ENCODE measurements at places on chromosomes 16 and 17.
A peak's percentile ranks its signal among the peaks of the same experiment; 100 is the strongest.

- DNase-seq = peak; percentile 53
Measured at GRCh38 chr16:10976634-10977033, 32.3 kb downstream of the CLEC16A start.

DNA sequence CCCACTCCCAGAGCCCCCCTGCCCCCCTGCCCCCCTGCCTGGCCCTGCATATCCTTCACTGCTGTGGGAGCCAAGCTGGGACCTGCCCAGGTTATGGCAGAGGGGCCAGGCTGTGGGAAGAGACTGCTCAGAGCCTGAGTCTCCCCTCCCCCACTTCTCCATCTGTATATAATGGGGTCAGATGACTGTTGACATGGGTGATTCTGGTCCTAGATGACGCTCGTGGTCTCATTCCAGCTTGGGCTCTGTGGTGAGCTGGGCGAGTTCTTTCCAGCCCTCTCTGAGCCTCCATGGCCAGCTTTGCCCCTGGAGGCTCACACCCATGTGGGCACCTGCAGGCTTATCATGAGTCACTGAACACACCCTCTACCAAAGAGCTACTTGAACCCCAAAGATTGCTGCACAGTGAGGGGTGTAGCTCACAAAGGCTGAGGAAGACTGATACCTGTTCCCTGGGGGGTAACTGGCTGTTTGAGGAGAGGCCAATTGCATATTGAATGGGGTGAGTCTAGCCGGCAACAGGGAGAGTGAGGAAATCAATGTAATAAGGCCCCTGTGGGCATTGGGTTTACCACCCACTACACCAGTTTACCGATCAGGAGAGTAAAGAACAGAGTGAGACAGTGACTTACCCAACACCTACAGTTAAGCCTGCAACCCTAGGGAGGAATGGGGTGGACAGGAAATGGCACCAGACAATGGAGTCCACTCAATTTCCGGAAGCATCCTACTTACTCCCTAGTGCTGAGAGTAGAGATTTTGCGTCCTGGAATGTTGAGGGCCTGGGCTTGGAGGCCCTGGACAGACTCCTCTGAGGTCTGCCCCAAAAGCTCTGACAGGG lies 4.2 kb upstream of the SREBF1 start:
- no peak for DNase-seq

- no peak for DNase-seq
Measured at GRCh38 chr17:50256826-50257618, 17.2 kb upstream of the TMEM92 start.

DNA sequence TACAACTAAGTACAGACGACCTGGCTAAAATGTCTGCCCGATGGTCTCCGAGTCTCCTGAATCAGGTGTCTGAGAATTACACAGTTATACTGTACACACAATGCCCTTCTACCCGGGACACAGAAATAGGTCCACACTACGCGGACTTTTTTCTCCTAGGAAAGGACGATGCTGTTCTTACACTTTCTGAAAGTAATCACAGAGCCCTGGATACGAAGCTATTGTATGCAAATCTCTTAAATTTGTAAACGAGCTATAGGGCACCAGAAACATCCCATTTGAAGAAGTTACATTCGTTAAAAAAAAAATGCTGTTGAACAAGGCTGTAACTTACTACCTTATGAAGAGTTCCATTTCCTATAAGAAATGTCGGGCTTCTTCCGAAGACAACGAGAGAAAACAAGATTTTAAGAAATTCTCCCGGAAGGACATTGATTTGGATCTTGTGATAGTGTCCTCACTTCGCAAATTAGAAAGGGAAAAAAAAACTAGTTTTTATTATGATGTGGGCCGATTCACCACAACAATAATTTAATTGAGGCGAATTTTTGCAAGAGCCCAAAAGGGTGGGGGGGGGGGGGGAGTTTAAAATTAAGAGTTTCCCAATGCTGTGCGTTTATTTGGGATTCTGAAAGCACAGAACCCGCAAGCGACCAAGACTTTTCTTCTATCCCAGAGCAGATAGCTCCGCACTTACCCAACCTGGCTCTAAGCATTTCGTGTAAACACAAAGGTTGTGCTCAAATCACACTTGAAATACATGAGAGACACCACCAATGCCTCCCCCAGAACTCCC lies 1.5 kb upstream of the SOX9 start:
- DNase-seq = no peak

GRCh38 chr16:29107299-29107698 lies 122.4 kb downstream of the LAT start:
- DNase-seq = no peak

DNA sequence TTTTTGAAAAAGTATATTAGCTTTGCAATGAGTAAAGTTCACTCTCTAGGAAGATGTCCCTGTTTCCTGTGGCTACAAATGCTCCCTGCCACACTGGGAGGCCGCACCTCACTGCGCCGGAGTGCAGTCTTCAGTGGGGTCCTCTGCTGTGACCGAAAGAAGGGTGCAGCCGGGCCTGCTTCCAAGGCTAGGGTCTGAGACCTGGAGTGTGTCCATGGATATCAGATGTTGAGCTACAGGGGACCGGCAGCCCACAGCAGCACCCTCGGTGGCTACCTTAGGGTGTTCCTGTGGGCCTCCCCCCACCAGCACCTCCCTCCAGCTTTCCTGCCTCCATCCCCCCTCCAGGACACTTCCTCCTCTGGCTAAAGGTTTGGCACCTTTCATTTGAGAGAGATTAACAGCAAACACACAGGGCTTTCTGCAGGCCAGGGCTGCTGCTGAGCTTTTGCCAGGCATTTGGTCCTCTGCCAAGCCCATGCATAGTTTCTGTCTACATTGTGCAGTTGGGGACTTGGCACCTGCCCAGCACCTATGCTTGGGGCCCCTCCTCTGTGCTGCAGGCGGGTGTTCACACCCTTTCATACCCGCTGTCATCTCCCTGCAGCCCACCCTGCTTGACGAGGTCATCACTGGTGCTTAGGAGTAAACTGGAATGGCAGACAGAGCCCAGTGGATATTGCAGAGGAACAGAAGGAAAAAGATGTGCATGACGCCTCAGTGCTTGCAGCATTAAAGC lies 33.8 kb upstream of the CRISPLD2 start:
- DNase-seq = no peak

- no peak for DNase-seq
Measured at GRCh38 chr17:78995761-78996451, 13.7 kb downstream of the CANT1 start.

- no peak for DNase-seq
Measured at GRCh38 chr16:29708917-29709600, 30.1 kb downstream of the QPRT start.

GRCh38 chr17:12898110-12898509 lies 108.8 kb downstream of the ARHGAP44 start:
- DNase-seq = no peak

GRCh38 chr17:82202981-82203380 lies 9.7 kb downstream of the CCDC57 start:
- no peak for DNase-seq

- DNase-seq = no peak
Measured at GRCh38 chr17:74605361-74605760, 13.3 kb upstream of the CD300LD start.

GRCh38 chr16:85607321-85607765 lies 5.8 kb upstream of the GSE1 start:
- no peak for DNase-seq

DNA sequence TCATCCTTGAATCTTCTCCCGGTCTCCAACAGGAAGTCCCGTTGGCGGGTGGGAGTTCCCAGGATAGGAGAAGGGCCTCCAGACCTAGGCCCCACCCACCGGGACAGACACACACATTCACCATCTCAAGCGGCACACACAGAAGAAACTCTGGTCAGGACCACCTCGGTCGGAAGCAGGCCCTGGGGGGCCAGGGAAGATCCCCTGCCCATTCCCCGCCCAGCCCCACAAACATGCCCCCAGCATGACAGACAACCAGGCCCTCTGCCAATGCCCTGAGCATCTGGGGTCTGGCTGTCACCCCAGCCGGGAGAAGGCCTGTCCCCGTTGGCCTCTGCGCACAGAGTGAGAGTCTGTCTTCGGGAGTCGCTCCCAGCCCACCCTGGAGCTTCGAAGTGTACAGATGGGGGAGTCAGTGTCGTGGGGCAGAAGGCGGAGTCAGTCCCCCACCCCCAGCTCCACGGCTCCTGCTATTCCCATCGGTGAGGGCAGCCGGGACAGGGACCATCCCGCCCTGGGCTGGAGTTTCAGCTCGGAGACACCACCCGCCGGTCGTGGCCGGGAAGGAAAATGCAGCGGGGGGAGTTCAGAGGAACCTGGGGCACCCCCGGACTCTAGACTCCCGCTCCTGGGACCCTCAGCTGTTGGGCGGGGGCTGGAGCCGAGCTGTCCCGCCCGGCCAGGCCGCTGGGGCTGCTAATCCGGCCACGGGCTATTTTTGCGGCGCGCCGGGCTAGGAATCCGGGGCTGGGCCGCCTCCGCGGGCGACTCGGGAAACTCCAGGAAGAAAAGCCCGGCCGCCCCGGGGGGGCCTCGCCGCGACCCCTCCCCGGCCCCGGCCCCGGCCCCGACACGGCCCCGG lies 660 bp downstream of the RHBDF1 start:
- DNase-seq = no peak

DNA sequence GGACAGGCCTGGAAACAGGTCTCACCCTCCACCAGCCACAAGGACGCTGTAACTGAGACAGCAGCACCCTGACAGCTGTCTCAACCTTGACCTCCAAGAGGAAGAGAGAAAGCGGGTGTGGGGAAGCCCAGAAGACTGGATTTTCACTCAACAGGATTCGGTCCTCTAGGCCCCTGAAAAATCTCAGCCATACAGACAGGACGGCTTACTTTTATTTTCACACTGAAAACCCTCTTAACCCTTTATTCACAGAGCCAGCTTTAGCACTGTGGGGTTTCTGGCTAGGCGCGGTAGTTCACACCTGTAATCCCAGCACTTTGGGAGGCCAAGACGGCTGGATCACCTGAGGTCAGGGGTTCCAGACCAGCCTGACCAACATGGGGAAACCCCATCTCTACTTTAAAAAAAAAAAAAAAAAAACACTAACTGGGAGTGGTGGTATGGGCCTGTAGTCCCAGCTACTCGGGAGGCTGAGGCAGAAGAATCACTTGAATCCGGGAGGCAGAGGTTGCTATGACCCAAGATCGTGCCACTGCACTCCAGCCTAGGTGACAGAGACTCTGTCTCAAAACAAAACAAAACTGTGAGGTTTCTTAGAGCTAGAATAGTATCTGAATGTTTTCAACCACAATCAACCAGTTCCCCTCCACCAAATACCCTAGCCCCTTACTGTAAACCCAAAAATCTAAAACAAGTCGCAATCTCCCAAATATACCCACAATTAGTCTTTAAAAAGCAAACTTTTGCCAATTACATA lies 5.3 kb downstream of the ANKRD11 start:
- DNase-seq = no peak

DNA sequence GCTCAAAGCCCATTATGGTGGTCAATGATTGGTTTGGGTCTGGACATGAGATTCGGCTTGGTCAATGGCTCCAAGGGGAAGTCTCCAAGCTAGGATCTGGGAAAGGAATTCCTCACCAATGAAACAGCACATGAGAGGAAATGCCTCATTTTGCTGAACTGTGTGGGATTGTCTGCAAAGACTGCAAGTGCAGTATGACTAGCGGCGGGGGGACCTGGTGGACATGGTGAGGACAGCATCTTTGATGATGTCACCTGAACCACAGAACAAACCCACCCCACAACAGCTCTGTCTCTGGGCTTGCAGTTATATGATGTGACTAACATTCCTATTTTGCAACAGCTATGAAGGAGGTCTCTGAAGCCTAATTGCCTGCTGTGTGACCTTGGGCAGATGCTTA lies 50.6 kb upstream of the NKD1 start:
- no peak for DNase-seq

- DNase-seq = no peak
Measured at GRCh38 chr17:72122010-72122764, 1.4 kb downstream of the SOX9 start.

DNA sequence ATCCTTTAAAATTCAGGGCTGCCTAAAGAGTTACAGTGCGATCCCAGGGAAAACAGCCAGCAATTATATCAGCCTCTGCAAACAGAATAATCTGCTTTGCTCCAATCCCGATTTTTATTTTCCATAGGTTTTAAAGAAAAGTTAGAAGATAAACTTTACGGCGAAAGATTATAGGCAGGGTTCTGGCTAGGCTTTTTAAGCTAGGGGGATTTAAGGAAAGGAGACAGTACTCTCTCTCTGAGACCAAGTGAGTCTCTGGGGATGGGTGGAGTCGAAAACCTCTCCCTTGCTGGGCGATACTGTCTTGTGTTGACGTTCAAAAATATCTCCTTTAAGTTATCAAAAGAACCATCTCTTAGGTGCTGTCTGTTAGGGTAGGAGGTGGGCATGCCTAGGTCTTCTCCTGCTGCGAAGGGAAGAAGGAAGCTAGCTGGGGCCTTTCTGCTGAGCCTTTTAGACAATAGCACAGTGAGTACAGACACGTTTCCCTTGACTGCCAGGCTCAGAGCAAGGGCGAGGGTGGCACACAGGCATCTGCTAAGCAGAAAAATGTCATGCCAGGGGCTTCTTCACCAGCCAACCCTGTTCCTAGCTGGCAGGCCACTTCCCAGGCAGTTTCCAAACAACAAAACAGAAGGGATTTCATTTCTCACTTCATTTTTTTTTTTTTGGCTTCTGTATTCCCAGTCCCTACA lies 167.9 kb upstream of the MAF start:
- no peak for DNase-seq

GRCh38 chr16:29804020-29804419 lies 2.3 kb upstream of the MAZ start:
- DNase-seq = no peak

DNA sequence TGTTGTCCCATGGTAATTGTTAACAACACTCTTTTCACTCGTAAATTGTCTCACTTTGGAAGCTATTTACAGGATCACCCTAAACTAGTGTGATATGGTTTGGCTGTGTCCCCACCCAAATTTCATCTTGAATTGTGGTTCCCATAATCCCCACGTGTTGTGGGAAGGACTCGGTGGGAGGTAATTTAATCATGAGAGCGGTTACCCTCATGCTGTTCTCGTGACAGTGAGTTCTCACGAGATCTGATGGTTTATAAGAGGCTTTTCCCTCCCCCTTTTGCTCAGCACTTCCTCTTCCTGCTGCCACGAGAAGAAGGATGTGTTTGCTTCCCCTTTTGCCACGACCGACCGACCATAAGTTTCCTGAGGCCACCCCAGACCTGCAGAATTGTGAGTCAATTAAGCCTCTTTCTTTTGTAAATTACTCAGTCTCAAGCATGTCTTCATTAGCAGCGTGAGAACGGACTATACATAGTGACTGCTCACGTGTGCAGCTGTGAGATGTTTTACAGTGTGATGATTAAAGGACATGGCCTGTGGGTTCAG lies 34.4 kb downstream of the DNAH3 start:
- DNase-seq = no peak

GRCh38 chr17:76000016-76000754 lies 470 bp upstream of the CDK3 start:
- DNase-seq = no peak

GRCh38 chr16:55494994-55495421 lies 13.9 kb upstream of the LPCAT2 start:
- DNase-seq = peak; percentile 74

GRCh38 chr17:74703311-74703710 lies 9.4 kb downstream of the CD300LF start:
- no peak for DNase-seq

- DNase-seq = no peak
Measured at GRCh38 chr17:83187782-83188311, 108.4 kb downstream of the METRNL start.

- no peak for DNase-seq
Measured at GRCh38 chr17:65664266-65664665, 102.8 kb upstream of the AXIN2 start.

- DNase-seq = no peak
Measured at GRCh38 chr17:42779936-42780850, at the start of gene WNK4. WNK4 (plus strand) TSS chr17:42780610; CDS start chr17:42780699, 89 bp downstream.

GRCh38 chr17:58447039-58447975 lies 30.0 kb upstream of the RNF43 start:
- peak; percentile 43 for DNase-seq

- no peak for DNase-seq
Measured at GRCh38 chr17:64186171-64187092, 56.5 kb upstream of the ERN1 start.

Data from renal cortex interstitium (tissue), 15 donors.